Glutamatergic neuron (in vitro differentiated cells): ENCODE measurements at places on chromosomes 4 and X. TPM values are rescaled to one million over a fixed set of nuclear protein-coding genes. Genes with fewer than 3 reads are reported as not detected.

The SERPINA7 gene
- total RNA-seq, result not detected

The NUP62CL gene
- 1.6 TPM for total RNA-seq

The CT55 gene
- total RNA-seq, result 0.34 TPM

The CYSLTR1 gene
- 0.25 TPM for total RNA-seq

The WDFY3 gene
- 267 TPM for total RNA-seq
